ENCODE measurements at places on chromosomes 13 and 19.

GRCh38 chr13:49664606-49665005, 26.7 kb downstream of the EBPL start:
- no peak for DNase-seq

DNA sequence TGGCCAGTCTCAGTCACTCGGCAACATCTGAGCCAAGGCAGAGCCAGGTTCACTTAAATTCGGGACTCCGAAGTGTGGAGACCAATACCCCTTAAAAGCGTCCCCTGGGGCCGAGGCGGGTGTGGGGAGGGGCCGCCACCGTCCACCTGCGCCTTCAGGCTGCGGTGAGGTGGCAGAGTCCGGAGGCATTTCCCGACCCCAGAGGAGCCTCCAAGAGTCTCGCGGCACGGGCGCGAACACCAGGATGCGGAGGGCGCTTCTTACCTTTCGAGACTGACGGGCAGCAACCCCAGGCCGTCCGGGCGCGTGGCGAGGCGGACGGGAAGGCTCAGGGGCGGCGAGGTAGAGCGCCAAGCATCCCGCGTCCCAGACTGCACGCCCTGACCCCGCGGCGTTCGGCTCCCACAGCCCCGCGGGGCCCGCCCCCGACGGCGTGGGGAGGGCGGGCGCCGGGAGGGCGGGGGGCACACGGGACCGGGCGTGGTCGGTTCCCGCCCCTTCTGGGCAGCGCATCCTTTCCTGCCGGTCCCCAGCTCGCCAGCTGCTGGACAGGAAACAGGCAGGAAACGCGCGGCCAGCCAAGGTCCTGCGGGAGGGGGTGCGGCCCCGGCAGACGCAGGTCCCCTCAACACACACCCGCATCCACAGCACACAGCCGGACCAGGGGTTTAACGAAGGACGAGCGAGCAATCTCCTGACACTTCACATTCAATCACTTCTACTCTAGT, at the start of gene THSD1:
THSD1 (minus strand) TSS at position 406 of the 728 bp plus-strand sequence. CDS start 3,572 bp downstream, outside the sequence.
- no peak for DNase-seq

GRCh38 chr13:28685892-28686291, 27.0 kb downstream of the POMP start:
- no peak for DNase-seq

- DNase-seq: no peak
Observed at GRCh38 chr19:41994994-41995958, 1.2 kb upstream of the ATP1A3 start.

- DNase-seq: peak; percentile 35
Observed at GRCh38 chr19:7799640-7800355, 30.2 kb upstream of the EVI5L start.

GRCh38 chr19:4719499-4719866, 4.2 kb downstream of the DPP9 start:
- no peak for DNase-seq

DNA sequence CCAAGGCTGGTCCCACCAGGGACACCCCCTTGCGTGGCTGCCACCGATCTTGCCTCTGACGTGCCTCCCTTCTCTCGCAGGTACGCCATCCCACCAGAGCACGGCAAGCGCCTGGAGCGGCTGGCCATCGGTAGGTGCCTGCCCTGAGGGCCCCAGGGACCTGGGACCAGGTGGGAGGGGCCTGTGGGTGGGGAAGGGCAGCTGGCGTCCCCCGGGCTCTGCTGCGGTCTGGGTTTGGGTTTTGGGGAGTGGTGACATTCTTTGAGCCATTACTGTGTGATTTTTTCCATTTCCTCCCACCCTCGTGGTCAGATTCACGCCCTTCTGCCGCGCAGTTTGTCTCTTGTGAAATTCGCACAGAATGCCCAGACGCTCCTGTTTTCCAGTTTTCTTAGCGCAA, 102.0 kb downstream of the KDM4B start:
- no peak for DNase-seq

DNA sequence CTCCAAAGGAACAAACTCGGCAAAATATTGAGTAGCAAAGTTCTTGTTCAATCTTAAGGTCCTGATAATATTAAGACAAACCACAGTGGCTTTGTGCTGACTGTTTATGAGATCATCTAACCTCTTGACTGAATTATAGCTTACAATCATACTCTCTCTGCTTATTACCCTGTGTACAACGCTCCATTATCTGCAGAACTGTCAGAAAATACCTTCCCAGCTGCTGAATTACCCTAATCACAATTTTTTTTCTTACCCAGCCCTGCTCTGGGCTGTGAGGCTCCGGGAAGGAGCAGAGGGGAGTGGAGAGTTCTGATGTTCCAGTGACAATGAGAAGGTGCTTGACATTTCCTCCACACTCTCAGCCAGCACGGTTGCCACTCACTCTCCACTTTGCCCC, 64.8 kb downstream of the DCT start:
- DNase-seq: no peak

DNA sequence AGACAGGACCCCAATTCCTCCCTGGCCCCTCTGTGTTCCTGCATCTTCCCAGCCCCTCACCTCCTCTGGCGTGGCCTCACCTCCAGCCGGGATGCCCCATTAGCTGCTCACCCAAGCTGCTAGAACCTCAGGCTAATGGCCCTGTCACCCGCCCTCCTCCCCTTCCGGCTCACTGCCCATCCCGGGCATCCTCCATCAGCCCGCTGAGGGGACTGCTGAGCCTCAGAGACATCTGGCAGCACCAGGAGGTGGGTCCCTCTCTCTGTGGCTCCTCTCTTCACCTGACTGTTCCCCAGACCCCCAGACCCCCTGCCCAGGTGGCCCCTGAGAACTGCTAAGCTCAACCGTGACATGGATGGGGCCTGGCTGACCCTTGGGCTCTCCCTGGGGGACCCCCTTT, 2.9 kb downstream of the FFAR1 start:
- no peak for DNase-seq

GRCh38 chr19:33175886-33176669, 18.1 kb upstream of the LRP3 start:
- peak; percentile 17 for DNase-seq

DNA sequence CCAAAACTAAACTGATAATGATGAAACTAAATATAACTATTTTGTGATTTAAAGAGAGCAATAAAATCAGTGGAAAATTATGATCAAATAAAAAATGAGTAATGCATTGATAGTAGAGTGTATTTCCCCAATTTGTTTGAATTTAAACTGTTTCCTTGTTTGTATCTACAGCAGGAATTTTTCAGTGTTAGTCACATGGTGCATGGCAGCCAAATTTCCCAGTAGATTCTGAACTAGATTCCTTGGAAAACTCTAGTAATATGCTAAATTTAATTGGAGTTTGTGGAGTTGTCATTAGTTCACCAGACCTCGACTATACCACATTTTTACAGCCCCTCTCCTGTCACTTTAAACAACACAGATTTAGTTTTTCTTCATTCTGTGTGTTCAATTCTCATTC, 156.2 kb downstream of the PCCA start:
- DNase-seq: no peak

GRCh38 chr13:90008707-90009149, 1338.8 kb upstream of the MIR17HG start:
- no peak for DNase-seq

- DNase-seq: no peak
Observed at GRCh38 chr13:107209824-107210722, 642.1 kb upstream of the ARGLU1 start.

GRCh38 chr19:4414144-4414799, 11.8 kb downstream of the CHAF1A start:
- no peak for DNase-seq

DNA sequence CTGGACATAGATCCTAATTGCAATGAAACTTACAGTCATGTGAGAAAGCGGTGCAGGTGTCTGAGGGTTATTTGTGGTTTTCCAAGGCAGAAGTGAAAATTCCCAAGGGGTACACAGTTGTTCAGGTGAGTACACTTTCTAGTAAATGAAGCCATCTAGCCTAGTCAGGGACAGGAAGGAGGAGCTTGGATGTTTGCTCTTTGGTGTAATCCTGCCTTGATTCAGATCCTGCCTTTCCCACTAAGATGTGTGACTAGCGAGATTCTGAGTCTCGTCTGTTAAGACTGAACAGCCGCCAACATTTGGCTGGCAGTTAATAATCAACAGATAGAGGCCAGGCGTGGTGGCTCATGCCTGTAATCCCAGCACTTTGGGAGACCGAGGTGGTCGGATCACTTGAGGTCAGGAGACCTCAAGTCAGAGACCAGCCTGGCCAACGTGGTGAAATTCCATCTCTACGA, 2.5 kb downstream of the RPS9 start:
- no peak for DNase-seq

DNA sequence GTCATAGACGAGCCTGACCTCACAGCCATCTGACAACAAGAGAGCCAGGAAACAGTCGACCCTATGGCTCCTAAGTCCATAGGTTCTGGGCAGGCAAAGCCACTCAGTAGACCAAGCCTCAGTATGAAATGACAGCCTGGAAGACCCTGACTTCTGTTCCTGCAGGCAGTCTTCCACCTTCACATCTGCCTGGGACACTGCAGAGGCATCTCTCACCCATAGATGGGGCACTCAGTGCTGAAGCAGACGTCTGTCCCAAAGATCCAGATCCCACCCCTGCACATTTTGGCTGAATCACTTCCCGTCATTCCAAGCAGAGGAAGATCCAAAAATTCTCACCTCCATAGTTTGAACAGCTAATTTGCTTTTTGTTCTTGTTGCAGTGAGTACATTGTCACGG, 139.3 kb upstream of the ZNF507 start:
- no peak for DNase-seq

DNA sequence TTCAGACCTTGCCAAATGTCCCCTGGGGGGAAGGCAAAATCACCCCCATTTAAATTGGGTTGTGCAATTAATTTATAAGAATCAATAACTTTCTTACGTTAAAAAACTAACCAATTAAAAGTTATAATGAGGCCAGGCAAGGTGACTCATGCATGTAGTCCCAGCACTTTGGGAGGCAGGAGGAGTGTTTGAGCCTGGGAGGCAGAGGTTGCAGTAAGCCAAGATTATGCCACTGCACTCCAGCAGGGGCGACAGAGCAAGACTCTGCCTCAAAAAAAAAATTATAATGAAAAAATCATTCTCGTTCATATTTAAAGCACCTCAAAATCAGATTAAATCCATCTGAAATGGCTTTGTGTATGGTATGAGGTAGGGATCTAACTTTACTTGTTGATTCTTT, 18.4 kb upstream of the SIGLEC14 start:
- no peak for DNase-seq

- DNase-seq: peak; percentile 43
Observed at GRCh38 chr13:48562296-48563066, 29.6 kb upstream of the RCBTB2 start.

DNA sequence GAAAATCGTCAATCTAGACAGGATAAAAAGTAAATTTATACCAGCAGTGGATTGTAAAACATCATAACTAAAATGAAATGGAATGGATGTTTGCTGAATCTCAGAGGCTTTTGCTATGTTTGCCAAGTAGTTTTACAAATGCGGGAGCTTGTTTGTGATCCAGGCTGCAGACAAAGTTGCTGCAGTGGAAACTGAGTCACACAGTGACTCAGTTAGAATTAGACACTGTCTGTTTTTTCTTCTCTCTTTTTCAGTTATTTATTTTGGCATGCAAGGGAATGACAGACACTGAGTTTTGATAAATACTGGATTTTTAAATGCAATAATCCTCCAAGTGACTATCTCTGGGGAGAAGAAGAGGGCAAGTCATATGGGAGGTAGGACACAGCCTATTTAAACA, 4.6 kb upstream of the PNMA8A start:
- DNase-seq: no peak

GRCh38 chr19:50242581-50242980, 39.2 kb downstream of the MYH14 start:
- DNase-seq: no peak

- no peak for DNase-seq
Observed at GRCh38 chr13:28128926-28129325, 9.4 kb upstream of the PAN3 start.

DNA sequence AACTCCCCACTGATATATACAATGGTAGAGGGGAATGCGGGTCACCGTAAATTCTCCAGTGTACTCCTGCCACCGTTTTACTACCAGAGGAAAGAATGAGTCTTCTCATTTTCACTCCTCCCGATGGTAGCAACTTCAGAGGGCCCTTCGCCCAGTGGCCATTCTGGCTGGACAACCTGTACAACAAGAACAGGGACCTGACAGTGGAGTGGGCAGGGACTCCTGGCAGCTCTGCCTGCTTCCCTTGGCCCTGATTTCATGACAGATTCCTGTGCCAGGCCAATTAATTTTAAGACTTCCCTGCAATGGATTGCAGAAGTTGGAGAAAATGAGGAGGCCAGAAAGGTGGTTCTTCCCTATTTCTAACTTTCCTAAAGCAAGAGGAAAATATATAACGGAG, 148.9 kb downstream of the GPC6 start:
- no peak for DNase-seq

DNA sequence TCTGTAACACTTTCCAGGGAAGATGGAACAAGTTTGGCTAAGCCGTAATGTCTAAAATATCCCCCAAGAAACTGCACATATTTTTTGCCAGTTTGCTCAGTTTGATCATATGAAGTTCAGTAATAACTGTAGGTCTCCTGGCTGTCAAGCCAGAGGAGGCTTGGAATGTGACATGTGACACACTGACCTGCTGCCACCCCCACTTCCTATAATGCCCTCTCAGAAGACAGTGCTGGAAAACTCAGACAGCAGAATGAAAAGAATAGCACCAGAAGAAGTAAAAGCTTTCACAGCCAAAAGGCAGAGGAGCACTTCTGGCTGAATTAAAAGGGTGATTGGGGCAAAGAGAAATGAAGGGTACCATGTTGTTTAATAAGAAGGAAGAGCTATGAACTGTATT, 67.4 kb upstream of the UBAC2 start:
- DNase-seq: no peak

DNA sequence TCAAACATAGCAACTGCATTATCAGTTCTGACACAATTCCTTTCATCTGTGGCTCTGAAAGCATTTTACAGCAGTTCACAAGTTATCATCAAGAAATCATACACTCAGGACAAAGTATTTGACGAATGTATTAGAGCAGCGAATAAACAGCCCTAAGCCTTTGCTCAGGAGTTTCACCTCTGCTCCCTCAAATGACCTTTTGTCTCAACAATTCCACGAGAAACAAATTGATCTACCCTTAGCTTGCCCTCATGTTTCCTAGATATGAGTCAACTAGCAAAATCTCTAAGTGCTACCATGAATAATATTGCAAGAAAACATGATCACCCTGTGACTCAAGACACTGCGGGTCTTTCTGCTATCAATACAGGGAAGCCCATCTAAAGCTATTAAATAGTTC, 396.1 kb downstream of the EFNB2 start:
- no peak for DNase-seq

- no peak for DNase-seq
Observed at GRCh38 chr19:45076851-45077730, 813 bp upstream of the ZNF296 start.

DNA sequence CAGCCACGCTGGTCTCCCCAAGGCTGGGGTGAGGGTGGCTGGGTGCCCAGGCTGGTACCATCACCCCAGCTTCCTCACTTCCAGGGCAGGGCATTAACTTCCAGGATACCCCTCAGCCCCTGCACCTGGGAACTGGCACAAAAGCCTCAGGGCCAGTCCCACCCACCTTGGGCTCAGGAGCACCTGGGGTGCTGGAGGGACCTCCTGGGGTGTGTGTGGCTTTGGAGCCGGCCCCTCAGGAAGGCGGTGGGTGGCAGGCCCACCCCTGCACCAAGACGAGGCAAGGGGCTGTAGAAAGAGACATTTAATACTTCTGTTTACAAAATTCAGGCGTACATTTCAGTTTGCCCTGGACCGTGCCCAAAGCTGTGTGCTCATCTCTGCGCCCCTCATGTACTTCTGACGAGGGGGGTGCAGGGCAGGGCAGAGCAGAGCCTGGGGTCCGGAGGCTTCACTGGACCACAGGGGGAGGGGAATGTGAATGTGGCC, 16.8 kb downstream of the MPND start:
- no peak for DNase-seq

Measured in stimulated activated CD4-positive, alpha-beta T cell treated with anti-CD3 and anti-CD28 coated beads, Interleukin-15, amount 100 ng/mL, for 1 hour (primary cell).